ENCODE measurements at places on chromosomes 6 and 20.
A peak's percentile ranks its signal among the peaks of the same experiment; 100 is the strongest.

GRCh38 chr20:12223057-12223456 lies 305.4 kb downstream of the BTBD3 start:
- DNase-seq, result no peak

DNA sequence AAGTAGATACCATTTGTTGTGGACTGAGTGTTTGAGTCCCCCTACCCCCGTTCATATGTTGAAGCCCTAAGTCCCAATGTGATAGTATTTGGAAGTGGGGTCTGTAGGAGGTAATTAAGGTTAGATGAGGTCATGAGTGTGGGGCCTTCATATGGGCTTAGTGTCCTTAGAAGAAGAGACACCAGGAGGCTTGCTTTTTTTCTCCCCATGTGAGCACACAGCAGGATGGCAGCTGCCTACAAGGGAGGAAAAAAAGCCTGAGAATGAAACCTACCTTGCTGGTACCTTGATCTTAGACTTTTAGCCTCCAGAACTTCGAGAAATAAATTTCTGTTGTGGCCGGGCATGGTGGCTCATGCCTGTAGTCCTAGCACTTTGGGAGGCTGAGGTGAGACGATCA lies 67.9 kb upstream of the TULP4 start:
- DNase-seq, result no peak

- DNase-seq, result no peak
Observed at GRCh38 chr6:20571261-20571660, 37.0 kb downstream of the CDKAL1 start.

DNA sequence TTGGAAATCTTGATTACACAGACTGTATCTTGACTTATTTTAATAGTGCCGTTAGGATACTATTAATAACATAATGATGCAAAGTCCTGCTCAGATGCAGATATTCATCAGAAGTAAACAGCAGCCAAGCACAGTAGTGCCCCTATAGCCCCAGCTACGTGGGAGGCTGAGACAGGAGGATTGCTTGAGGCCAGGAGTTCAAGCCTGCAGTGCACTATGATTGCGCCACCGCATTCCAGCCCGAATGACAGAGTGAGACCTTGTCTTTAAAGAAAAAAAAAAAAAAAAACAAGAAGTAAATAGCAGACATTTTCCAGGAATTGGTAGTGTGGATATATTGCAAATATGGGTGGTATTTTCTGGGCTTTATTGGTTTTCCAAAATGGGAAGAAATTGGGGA lies 61.8 kb downstream of the TULP4 start:
- no peak for DNase-seq

DNA sequence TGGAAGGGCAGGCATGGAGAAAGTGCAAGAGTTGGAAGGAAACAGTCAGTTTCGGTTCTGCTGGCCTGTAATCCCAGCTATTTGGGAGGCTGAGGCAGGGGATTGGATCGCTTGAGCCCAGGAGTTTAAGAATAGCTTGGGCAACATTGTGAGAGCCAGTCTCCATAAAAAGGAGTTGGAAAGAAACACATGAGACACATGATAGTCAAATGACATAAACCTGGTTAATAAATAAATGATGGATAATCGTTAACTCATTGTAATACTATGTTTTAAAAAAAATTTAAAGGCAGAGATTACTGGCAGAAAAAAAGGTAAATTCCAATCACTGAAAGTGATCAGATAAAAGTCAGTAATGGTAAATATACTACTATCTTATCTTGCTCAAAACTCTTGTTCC lies 37.2 kb upstream of the PHACTR1 start:
- no peak for DNase-seq

DNA sequence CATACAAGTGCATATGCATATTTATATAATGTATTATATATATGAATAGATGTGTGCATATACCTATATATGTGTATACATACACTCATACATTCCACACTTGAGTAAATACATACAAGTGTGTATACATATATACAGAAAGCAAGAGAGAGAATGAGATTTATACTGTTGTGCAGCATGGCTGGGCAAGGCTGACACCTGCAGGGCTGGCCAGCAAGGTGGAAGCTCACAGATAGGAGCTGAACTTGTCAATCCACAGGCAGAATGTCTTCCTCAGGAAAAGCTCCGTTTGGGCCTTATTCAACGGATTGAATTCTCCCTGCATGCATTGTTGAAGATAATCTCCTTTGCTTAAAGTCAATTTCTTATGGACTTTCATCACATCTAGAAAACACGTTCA lies 256.7 kb downstream of the ZNF217 start:
- DNase-seq, result no peak

GRCh38 chr6:125887372-125887771 lies 69.2 kb upstream of the HINT3 start:
- no peak for DNase-seq

- no peak for DNase-seq
Observed at GRCh38 chr20:58702859-58703648, 10.5 kb downstream of the NPEPL1 start.

DNA sequence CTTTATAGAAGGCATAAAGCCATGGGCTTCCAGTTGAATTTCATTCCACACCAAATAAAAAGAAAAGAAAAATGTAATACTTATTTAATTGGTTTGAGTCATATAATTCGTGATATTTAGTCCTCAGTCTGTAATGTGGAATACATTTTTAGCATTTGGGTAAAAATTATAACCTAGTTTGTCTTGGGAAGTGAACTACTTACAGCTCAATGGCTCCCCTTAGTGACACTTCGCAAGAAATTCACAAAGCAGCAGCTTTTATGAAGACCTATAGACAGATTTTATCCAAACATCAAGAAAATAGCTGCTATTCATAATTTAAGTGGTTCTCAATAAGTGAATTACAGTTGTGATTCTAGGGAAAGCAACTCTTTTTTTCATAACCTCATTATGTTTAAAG lies 72.1 kb downstream of the RSPO3 start:
- peak; percentile 37 for DNase-seq

DNA sequence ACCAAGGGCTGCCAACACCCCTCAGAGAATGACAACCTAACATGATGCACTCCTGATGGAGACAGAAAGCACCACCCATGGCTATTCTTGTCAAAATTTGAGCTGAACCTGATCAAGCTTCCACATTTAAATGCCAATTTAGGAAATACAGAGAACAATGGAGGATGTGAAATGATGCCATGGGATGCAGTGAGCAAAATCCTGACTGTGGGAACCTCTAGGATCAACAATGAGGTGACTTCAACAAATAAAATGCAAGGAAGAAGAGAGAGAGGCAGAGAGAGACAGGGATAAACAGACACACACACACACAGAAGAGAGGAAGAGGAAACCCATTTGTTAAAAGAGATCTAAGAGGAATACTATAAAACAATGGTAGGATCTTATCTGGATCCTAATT lies 119.6 kb upstream of the NUP153 start:
- no peak for DNase-seq

DNA sequence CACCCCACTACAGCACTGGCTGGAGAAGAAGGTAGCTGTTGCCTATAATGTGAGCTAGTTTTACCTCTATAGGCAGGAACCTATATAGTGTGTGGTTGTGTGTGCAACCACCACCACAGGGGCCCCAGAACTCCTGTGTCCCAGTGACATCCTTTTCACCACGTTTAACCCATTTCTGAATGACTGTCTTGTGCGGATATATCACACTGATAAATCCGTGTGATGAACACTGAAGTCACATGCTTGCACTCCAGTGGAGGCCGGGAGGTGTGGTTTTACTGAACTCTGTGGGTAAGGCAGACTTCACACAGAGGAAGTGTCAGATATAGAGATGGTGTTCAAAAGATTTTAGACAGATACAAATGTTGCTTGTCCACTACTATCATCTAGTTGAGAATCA lies 32.5 kb downstream of the SDHAF4 start:
- no peak for DNase-seq

- peak; percentile 2 for DNase-seq
Observed at GRCh38 chr6:76644231-76644630, 571.8 kb upstream of the IMPG1 start.

- peak; percentile 59 for DNase-seq
Observed at GRCh38 chr6:42988486-42989020, 4.2 kb downstream of the PPP2R5D start.

GRCh38 chr6:129748901-129749748 lies 39.1 kb upstream of the ARHGAP18 start:
- DNase-seq, result peak; percentile 80

DNA sequence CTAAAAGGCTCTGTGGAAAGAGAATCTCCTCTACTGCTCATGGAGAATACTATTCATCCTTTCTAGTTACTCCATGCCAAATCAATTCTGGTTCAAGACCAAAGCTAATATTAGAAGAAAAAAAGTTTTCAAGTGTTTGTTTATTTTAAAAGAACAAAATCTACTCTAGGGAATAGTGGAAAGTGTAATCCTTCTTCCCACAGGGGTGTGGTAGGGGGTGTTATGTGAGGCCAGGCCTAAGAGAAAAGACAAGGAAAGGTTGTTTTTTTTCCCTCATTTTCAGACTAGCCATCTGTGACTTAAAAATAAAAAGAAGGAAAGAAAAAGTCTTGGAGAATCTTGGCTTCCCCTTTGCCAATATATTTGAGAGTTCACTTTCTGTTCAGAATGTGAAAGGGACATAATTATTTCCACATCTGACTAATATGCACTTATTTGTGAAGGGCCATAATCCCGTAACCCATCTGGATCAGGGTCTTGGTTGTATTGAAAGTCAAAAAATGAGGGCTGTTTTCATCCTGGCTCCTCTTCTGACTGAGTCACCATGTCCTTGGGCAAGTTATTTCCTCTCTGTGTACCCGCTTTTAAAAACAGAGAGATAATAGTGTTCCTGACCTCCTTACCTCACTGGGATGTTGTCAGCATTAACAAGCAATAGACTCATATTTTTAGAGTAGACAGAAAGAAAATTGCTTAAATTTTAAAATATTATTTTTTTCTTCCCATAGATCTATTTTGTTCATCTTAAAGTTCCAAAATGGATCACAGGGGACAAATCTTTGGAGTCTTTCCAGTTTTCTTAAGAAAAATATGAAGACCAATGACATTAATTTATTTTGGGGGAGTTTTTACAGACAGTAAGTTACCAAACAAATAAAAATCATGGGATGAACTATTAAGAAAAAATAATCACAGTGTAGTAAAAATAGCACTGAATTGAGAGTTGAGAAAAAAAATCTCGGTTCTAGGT lies 233.7 kb downstream of the IBTK start:
- DNase-seq, result peak; percentile 67

DNA sequence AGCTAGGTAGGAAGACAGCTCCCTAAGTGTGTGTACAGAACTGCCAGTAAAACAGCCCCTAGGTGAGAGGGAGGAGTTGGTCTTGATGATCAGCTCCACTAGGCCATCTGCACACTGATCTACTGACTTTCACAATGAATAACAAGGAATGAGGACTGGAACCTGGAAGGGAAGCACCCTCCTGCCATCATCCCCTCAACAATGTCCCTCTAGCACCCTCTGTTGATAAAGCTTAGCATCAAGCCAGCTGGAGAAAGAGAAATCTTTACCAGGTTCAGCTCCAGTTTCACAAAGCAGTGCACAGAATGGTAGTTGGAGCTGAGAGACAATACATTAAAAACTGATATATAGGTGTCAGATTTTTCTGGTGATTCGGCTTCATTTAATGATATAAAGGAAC lies 57.2 kb upstream of the IRAK1BP1 start:
- DNase-seq, result peak; percentile 85

GRCh38 chr20:39751557-39752137 lies 789.5 kb downstream of the DHX35 start:
- no peak for DNase-seq

DNA sequence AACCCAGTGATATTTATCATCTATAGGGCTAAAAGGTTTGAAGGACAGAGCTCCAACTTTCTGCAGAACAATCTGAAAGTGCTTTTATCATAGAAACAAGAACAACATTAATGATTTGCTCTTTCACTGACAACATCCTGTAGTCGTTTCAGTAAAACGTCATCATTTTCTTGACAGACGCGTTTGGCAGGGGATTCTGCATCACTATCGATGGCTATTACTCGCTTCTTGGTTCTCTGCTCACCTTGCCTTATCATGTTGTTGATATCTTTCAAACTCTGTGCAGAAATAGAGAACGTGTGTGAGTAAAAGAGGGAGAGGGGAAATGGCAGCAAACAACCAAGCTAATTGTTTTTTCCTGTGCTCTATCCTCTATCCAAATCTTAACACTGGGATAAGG lies 47.1 kb upstream of the SAMHD1 start:
- DNase-seq, result no peak

All from epithelial cell of esophagus (primary cell).